Retina (tissue), 1 donor: ENCODE measurements at places on chromosomes 7 and 10.
A peak's percentile ranks its signal among the peaks of the same experiment; 100 is the strongest.

- DNase-seq: no peak
Measured at GRCh38 chr7:18771834-18772566, 276.5 kb downstream of the HDAC9 start.

DNA sequence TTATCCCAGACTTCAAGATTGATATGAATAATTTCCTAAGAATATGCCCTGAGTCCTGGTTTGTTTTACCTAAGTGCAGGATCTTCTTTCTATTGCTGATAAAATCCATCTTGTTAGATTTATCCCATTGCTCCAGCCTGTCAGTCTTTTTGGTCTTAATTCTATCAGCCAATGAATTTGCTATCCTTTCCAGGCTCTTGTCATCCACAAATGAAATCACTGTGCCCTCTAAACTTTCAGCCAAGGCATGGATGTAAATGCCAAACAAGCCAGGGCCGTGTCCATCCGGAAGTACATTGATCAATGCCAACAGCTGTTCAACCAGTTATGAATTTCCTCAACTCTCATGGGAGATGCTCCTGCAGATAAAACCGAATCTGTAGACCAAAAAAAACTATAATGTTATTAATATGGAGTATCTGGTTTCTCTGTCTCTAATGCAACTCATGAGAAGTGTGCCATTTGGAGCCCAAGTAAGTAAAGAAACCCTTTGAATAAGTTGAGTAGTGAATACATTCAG, 40.0 kb downstream of the NPY start:
- DNase-seq: no peak

DNA sequence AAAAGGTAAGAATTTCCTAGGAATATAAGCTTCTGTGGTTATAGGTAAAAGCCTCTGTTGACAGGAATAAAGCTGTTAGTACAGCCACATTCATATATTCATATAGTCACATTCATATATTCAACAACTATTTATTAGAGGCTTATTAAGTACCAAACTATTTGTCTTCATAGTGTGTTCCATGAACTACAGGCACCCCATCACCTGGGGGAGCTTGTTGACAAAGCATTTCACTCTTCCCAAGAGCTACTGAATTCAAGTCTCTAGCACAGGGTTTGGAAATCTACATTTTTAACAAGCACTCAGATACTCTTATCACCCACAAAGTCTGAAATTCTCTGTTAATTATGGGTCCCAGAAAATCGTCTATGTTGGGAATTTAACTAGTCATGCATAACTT, 110.6 kb downstream of the RNLS start:
- no peak for DNase-seq

DNA sequence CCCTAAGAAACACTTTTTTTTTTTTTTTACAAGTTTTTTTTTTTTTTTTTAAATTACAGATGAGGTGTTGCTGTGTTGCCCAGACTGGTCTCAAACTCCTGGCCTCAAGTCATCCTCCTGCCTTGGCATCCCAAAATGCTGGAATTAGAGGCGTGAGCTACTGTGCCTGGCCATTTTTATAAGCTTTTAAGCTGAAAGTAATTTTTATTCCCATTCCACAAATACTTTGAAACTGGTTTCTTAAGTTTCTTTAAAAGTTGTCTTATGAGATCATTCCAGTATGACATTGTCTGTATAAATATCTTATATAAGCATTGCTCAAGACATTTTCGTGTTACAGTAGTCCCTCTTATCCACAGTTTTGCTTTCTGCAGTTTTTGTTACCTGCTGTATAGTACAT, 61.4 kb upstream of the CYP26C1 start:
- DNase-seq: no peak

- no peak for DNase-seq
Measured at GRCh38 chr10:119208553-119208940, 1.2 kb downstream of the GRK5 start.

GRCh38 chr10:63115732-63116383, 17.3 kb upstream of the NRBF2 start:
- DNase-seq: no peak

DNA sequence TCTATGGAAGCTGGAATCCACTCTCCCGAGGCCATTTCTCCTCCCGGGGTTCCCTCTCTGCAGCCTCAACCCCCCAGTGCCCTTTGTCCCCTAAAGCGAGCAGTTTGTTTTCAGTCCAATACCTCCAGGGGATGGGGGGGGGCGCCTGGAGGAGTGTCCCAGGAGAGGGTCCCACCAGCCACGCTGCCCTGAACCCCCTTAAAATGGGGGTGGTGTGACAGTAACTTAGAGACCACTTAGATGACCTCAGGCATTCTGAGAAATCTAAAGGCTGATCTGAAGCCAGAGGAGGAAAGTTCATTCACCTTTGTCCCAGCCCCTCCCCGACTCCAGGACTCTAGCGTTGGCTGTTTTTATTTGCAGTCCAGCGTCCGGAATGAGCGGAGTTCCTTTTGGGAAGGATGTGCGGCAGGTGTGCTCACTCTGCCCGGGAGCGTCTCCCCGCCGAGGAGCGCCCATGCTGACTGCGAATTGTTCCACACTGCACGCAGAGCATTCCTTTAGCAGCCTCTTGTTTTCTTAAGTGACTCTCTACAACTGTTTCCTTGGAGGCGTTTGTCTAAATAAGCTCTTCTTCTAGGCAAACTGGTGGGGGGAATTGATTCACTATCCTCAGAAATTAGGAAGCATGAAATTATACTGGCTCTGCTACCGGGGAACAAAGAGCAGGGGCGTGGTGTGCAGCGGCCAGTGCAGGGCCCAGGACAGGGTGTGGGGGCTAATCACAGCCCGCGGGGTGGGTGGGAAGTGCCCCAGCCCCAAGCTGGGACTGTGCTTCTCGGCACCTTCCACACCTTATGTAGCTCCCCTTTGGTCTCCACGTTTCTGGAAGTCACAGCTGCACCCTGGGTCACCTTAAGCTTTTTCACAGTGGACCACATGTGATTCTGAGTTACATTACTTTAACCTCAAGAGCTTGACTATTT, 46.3 kb downstream of the SYPL1 start:
- DNase-seq: no peak

DNA sequence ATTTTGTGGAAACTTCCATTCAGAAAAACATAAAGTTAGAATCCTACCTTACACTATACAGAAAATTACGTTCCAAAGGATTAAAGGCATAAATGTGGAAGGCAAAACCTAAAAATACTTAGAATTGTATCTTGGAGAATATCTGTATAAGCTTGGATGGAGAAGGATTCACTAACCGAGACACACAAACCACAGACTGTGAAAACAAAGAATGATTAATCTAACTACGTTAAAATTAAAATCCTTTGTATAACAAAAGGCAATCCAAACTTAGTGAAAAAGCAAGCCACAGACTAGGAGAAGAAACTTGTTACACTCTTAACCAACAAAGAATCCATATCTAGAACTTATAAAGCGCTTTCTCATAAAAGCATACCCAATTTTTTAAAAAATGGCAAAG, 678.8 kb downstream of the INHBA start:
- DNase-seq: no peak

GRCh38 chr7:108239501-108240225, 109.5 kb upstream of the LAMB4 start:
- DNase-seq: peak; percentile 43

DNA sequence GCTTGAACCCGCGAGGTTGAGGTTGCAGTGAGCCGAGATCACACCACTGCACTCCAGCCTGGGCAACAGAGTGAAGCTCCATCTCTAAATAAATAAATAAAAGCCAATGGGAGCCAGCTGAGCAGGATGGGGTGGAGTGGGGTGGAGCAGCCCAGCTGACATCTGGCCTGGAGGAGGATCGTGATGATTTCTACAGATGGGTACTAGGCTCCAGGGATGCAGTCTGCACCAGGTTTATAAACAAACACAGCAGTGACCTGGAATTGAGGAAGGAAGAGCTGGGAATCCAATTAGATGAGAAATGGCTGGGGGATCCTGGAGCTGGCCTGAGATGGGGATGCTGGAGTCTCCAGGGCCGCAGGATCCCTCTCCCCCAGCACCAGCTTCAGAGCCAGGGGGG, 7.3 kb upstream of the GRIFIN start:
- no peak for DNase-seq

DNA sequence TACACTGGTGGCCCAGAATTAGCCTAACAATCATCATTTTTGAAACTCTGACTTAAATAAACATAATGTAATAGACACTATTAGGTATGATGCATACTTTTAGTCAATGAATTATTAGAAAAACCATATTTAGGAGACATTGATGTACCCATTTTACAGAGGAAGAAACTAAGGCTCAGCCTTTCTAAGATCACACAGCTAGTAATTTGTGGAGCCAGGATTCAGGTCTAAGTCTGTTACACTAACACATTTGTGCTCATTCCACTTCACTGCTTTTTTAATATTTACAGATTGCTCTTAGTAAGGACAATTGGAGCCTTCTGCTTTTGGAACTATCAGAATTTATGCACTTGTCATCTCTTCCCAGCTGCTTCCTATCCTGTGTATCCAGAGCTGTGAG, 8.9 kb downstream of the CFAP43 start:
- DNase-seq: no peak

DNA sequence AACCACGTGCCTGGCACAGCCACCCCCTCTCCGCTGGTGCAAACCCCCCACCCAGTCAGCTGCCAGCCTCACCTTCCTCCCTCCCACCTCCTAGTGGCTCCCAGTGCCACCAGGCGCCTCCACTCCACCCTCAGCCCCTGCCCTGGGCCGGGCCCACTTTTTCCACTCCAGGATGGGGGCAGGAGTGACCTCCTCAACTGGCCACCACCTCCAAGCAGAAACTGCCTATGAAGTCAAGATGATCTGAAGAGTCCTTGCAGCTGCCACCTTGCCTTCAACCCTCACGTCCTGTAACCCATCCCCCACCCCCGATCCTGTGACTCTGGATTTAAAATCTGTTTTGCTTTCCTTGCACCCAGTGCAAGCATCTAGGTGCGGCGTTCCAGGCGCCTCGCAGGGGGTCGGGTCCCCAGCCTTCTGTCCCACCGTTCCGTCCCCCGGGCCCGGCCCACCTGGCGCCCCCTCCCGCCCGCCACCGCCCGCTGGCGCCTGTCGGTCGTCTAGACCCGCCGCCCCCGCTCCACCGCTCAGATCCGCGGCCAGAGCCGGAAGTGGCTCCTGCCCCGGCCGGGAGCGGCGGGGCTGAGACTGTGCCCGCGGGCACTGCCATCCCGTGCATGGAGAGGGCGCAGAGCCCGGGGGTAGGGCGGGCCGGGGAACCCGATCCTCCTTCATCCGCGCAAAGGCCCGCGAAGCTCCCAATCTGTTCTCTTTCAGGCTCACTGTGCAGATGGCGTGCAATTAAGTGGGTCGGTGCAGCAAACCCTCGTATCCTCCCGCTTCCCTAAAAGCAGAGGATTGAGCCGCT, 51.2 kb upstream of the GTF2I start:
- peak; percentile 57 for DNase-seq

DNA sequence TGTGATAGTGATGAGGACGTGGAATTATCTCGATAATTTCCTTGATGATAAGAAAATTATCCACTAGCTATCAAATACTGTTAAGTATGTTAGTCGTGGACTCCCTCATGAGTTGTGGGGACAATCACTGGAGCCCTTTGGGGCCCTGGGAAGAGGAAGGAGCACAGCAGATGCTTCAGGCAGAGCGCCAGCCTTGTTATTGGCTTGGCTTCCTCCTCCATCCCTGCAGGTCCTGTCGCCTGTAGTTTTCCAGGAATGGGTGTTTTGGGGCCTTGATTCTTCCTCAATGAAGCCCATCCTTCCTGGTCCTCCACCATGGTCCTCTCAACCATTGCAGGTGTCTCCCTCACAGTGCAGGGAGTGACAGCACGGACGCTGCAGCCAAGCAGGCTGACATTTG, 32.5 kb upstream of the ZNF32 start:
- DNase-seq: no peak

DNA sequence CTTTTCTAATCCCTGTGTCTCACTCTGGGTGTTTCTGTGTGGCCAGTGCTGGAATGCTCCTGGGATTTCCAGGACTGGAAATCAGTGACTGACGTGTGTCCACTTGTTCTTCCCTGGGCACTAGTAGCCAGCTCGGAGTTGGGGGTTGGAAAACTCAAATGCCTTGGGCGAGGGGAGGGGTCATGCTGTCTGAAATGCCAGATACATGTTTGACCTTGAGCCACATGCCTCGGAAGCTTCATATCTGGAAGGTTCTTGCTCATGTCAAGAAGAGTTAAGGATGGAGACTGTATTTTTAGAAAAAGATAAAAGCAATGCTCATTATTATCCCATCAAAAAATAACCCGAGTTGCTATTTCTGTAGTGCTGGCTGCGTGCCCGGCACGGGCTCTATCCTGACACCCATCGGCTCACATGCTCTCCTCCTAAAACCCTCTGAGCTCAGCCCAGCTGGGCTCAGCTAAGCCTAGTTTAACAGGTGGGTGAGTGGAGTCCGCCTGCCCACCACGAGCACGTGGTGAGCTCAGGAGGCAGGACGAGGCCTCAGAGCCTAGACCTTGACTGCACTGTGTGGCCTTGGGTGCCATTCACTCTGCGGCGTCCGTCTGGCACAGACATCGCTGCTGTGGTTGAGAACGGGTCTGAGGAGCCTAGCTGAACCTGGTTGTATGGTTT, 6.4 kb downstream of the DPYSL4 start:
- DNase-seq: no peak

- DNase-seq: no peak
Measured at GRCh38 chr10:131654471-131655087, 246.2 kb upstream of the PPP2R2D start.

GRCh38 chr7:116957874-116958273, 4.6 kb downstream of the ST7 start:
- no peak for DNase-seq

DNA sequence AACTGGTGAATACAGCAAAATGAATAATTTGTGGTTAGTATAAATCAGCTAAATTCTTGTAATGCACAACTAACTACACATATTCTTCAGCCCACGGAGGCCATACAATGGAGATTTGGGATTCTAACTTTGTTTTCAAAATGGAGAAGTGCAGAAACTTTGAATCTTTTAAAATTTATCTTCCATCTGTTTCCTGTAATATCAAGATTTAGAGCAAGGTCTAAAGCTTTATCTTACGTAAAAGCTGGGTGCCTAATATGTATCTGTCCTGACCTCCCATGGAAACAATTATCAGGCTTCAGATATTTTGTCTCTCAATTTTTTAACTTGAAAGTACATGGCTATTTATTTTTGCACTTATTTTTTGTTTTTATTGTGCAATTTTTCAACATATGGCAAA, 5.0 kb upstream of the AHR start:
- DNase-seq: no peak

DNA sequence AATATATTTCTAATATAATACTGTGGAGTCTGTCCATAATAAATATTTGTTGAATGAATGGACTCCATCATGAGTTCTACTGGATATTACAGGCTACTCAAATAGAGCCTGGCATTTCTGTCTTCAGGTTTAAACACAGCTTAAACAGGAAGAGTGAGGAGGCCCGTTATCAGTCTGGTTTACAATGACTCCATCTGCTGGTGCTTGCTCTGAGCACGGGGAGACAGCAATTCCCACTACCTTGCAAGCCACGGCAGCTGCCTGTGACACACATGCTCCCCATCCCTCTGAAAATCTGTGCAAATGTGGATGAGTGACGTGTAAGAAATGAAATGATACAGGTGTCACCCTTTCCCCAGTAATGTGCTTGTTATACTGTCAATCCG, 293.5 kb upstream of the IMMP2L start:
- no peak for DNase-seq
